ENCODE measurements at places on chromosomes 4 and X. TPM values are rescaled to one million over a fixed set of nuclear protein-coding genes. Genes with fewer than 3 reads are reported as not detected.

RS1 gene
- total RNA-seq: not detected

POF1B gene
- total RNA-seq: 0.64 TPM

ASB9 gene
- total RNA-seq: 0.31 TPM

GRCh38 chr4:4455210-4455865, 68.4 kb downstream of the NSG1 start:
- H3K27ac ChIP-seq: no peak overlapping the region
- DNase-seq: peak; percentile 39
- no peaks in the 10 kb centered on the region for H3K4me1 ChIP-seq

KDR gene
- 0.05 TPM for total RNA-seq

- DNase-seq: no peak
- H3K4me3 ChIP-seq: no peak overlapping the region
- no peaks in the 10 kb centered on the region for H3K4me1 ChIP-seq
- no peak overlapping the region for H3K27ac ChIP-seq
- H3K36me3 ChIP-seq: no peaks in the 10 kb centered on the region
- no peaks in the 10 kb centered on the region for H3K27me3 ChIP-seq
Observed at GRCh38 chrX:97504431-97504830, 620.7 kb downstream of the RPA4 start.

GRCh38 chrX:20427173-20427770, 160.6 kb upstream of the RPS6KA3 start:
- H3K36me3 ChIP-seq: no peaks in the 10 kb centered on the region
- no peak overlapping the region for H3K27ac ChIP-seq
- no peaks in the 10 kb centered on the region for H3K4me1 ChIP-seq

C4orf50 gene
- 0.05 TPM for total RNA-seq

GRCh38 chrX:120372667-120373370, 10.9 kb downstream of the ATP1B4 start:
- H3K4me1 ChIP-seq: no peaks in the 10 kb centered on the region
- no peak overlapping the region for H3K27ac ChIP-seq
- no peak overlapping the region for H3K4me3 ChIP-seq
- no peaks in the 10 kb centered on the region for H3K27me3 ChIP-seq

GABRQ gene
- total RNA-seq: not detected

DNA sequence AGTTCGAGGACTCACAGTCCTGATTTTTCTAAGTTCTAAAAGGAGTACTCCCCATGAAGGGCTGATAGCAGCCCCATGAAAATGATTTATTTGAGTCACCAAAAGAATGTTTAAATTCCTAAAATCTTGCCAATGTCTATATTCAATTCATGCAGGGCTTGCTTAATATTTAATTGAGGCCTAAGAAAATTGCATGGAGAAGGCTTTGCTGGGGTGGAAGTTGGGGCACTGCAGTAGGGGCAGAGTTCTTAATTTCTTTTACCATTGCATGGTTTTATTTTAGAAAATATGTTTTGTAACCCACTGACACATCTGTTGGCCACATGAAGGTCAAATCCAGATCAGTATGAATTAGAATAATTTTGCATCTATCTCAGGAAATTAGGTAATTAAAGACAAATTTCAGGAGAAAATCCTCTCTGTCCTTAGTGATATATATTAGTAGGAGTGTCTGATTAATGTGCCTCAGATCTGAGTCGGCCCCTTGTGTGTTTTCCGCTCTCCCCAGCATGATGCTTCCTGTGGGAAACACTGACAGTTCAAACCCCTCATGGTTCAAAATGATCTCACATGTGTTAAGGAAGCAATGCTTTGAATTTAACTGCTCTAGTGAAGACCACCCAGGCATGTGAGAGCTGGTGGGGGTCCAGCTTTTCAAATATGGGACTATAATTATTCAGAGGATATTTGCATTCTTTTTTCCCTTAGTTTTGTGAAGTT, 54.0 kb upstream of the EGFL6 start:
- DNase-seq: no peak
- H3K4me1 ChIP-seq: no peaks in the 10 kb centered on the region
- H3K27me3 ChIP-seq: no peaks in the 10 kb centered on the region
- no peak overlapping the region for H3K27ac ChIP-seq

- no peak overlapping the region for H3K27ac ChIP-seq
- no peak for DNase-seq
- no peaks in the 10 kb centered on the region for H3K27me3 ChIP-seq
- H3K4me1 ChIP-seq: no peaks in the 10 kb centered on the region
- no peak overlapping the region for H3K4me3 ChIP-seq
- no peaks in the 10 kb centered on the region for H3K36me3 ChIP-seq
Observed at GRCh38 chrX:87805829-87806490, 288.4 kb downstream of the KLHL4 start.

CT83 gene
- total RNA-seq: not detected

DNA sequence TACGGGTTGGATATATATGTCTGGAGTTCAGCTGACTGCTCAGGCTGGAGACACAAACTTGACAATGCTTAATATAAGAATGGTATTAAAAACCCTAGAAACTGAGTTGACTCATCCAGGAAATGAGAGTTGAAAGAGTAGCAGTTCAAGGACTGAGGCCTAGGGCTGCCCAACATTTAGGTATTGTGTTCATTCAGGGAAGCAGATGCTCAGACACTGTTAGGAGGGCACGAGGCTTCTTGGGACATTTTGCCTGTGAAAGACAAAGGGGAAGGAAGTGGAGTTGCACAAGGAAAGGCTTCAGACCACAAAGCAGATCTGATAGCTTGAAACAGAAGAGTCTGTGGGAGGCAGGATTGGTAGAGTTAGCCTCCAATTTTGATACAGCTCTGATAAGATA, 52.0 kb upstream of the HS3ST1 start:
- H3K4me3 ChIP-seq: no peak overlapping the region
- no peak for DNase-seq
- H3K27ac ChIP-seq: no peak overlapping the region
- H3K4me1 ChIP-seq: peaks cover 5% of the 10 kb centered on the region
- H3K36me3 ChIP-seq: no peaks in the 10 kb centered on the region

- H3K4me1 ChIP-seq: no peaks in the 10 kb centered on the region
- H3K36me3 ChIP-seq: no peaks in the 10 kb centered on the region
- H3K27me3 ChIP-seq: no peaks in the 10 kb centered on the region
- no peak overlapping the region for H3K4me3 ChIP-seq
- DNase-seq: no peak
Observed at GRCh38 chr4:57498251-57498650, 388.1 kb upstream of the IGFBP7 start.

NDNF gene
- 0.08 TPM for total RNA-seq

MAGEB2 gene
- not detected for total RNA-seq

DNA sequence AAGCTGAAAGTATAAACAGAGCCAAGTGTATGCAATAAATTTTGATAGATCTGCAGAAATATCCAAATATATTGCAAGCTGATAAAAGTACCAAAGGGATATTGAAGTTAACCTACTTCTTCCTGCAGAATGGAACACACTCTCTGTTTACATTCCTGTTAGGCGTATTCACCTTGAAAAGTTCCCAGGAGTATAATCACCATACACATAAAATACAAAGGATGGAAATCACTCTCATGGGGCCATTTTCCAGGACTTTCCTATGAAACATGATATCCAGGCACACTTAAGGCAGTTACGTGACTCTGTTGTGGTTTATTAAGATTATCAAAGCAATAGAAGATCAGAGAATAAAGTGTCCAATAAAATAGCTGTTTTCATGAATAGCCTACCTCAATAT, 1142.3 kb downstream of the NLGN4X start:
- H3K4me3 ChIP-seq: no peak overlapping the region
- no peak overlapping the region for H3K27ac ChIP-seq
- H3K27me3 ChIP-seq: no peaks in the 10 kb centered on the region
- no peak for DNase-seq
- H3K36me3 ChIP-seq: no peaks in the 10 kb centered on the region
- no peaks in the 10 kb centered on the region for H3K4me1 ChIP-seq

GRCh38 chr4:38605181-38605752, 58.7 kb upstream of the KLF3 start:
- no peak for DNase-seq
- no peaks in the 10 kb centered on the region for H3K36me3 ChIP-seq
- H3K27me3 ChIP-seq: no peaks in the 10 kb centered on the region
- H3K4me1 ChIP-seq: no peaks in the 10 kb centered on the region
- no peak overlapping the region for H3K4me3 ChIP-seq

ADGRG2 gene
- total RNA-seq: not detected

DNA sequence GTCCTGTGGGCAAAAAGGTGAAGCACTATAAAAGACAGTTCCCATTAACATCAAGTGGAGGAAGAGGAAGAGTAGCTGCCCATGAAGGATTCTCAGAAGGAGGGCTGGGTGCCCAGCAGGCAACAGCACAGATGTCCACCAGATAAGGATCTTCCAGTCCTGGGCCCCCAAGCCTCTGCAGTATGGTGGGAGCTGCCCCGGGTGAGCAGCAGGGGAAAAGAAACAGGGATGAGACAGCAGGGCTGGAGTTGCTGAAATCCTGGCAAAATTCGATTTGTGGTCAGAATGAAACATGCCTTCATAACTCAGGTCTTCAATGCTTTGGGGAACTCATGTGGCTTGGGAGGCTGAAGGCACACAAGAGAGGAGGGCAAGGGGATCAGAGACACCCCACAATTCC, 94.6 kb downstream of the RASL11B start:
- H3K27me3 ChIP-seq: no peaks in the 10 kb centered on the region
- DNase-seq: no peak
- H3K27ac ChIP-seq: no peak overlapping the region
- no peaks in the 10 kb centered on the region for H3K4me1 ChIP-seq

DNA sequence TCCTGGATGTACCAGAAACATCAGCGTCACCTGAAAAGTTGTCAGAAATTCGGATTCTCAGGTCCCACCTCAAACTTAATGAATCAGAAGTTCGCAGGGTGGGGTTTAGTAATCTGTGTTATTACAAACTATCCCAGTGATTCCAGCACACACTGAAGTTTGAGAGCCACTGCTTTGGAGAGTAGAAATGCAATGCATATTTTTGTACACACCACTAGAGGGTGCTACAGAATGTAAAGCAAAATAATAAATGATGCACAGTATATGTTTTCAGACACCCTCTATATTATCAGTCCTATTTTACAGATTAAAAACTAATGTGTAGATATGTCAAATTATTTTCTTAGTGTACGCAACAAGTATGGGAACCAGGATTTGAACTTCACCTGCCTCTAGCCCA, 2.4 kb upstream of the MORF4L2 start:
- H3K4me1 ChIP-seq: no peaks in the 10 kb centered on the region
- H3K27ac ChIP-seq: no peak overlapping the region
- no peak for DNase-seq
- no peaks in the 10 kb centered on the region for H3K27me3 ChIP-seq

DNA sequence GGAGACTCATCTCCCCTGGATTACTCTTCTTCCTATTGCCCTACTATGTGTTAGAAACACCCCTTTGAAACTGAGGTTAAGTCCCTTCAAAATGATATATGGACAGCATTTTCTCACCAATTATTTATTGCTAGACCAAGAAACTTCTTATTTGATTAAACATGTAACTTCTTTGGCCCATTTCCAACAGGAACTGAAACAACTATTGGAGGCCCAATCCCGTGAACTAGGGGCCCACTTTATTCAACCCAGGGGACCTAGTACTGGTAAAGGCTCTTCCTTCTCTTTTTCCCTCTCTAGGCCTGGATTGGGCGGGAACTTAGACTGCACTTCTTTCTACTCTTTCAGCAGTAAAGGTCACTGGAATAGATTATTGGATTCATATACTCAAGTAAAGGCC, 16.7 kb upstream of the COL25A1 start:
- H3K27ac ChIP-seq: no peak overlapping the region
- no peaks in the 10 kb centered on the region for H3K27me3 ChIP-seq
- H3K36me3 ChIP-seq: no peaks in the 10 kb centered on the region
- no peak overlapping the region for H3K4me3 ChIP-seq
- peaks cover 4% of the 10 kb centered on the region for H3K4me1 ChIP-seq

HS3ST1 gene
- 0.80 TPM for total RNA-seq

SHROOM4 gene
- total RNA-seq: 0.03 TPM

FATE1 gene
- total RNA-seq: not detected

GRCh38 chr4:4805887-4806286, 53.6 kb upstream of the MSX1 start:
- no peaks in the 10 kb centered on the region for H3K36me3 ChIP-seq
- no peak overlapping the region for H3K27ac ChIP-seq
- no peak for DNase-seq
- no peak overlapping the region for H3K4me3 ChIP-seq
- no peaks in the 10 kb centered on the region for H3K4me1 ChIP-seq

Data from GM12878 (cell line).